ENCODE measurements at places on chromosomes 2 and 18.

GRCh38 chr2:231614559-231615057 lies 21.9 kb downstream of the TEX44 start:
- DNase-seq: no peak

DNA sequence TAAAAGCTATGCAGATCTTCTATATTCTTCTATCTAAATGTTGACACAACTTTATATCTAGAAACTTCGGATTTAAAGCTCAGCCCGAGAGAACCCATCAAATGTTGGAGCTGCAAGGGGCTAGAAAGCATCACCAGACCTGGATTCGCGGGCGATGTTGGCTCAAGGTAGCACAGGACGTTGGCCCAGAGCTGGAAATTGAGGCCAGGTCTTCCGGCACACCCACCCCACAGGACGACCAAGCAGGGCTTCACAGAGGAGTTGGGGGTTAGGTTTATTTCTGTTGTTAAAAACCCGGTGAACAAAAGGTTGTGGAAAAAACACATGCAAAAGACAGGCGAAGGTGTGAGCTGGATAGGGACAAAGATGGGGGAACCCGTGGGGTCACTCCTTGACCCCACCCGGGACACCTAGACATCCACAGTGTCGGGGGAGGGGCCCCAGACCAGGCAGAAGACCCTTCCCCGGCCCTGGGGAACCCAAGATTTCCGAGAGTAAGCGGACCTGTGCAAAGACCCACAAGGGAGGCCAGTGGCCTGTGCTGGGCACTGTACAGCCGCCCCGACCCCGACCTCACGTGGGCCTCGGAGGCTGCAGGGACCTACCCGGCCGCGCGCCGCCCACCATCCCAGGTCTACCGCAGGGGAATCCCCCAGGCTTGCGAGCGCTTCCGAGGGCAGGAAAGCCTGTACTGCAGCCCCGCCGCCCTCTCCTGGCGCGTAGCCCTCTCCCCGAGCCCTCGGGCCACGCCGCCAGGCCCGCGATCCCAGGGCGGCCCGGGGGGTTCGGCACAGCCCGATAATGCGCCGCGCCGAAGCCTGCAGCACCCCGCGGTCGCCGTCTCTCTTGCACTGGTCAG lies 1.8 kb upstream of the AGBL5 start:
- DNase-seq: no peak

- DNase-seq: no peak
Measured at GRCh38 chr2:168608796-168609195, 152.7 kb downstream of the CERS6 start.

GRCh38 chr2:185857691-185858090 lies 119.1 kb downstream of the FSIP2 start:
- no peak for DNase-seq

- DNase-seq: no peak
Measured at GRCh38 chr2:172288603-172289002, 138.8 kb upstream of the ITGA6 start.

DNA sequence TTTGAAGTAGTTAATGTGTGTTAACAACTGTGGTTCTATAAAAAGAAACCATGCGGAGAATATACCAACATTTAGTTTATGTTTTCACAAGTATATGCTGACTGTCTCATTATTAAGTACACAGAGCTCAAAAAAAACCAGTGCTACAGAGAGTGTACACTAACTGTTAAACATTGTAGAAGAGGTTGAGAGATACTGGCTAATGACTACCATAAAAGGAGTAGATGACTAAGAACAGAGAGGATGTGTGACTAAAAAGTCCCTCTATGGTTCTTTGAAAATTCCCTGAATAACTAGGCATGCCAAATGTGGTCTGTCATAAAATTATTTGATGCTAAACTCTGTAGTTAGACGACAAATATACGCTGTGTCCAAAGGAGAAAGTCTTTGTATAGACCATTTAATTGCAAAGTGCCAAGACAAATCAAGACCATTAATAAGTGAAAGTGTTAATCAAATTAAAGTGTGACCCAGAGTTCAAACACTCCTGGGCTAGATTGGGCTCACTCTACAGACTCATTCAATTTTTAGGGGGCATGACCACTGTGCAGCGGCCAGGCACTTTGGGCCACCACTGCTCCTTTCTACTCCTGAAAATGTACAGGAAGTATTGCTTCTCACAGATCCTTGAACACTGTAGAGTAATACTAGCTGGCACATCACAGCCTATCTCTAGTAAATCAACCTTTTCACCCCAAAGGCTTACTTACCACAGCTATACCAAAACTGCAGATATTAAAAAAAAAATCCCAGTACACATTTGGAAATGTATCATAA lies 45.1 kb upstream of the SERTAD2 start:
- DNase-seq: no peak

- no peak for DNase-seq
Measured at GRCh38 chr2:52260904-52261303, 1229.0 kb upstream of the NRXN1 start.

- DNase-seq: no peak
Measured at GRCh38 chr2:85253890-85254289, 73.9 kb downstream of the TGOLN2 start.

DNA sequence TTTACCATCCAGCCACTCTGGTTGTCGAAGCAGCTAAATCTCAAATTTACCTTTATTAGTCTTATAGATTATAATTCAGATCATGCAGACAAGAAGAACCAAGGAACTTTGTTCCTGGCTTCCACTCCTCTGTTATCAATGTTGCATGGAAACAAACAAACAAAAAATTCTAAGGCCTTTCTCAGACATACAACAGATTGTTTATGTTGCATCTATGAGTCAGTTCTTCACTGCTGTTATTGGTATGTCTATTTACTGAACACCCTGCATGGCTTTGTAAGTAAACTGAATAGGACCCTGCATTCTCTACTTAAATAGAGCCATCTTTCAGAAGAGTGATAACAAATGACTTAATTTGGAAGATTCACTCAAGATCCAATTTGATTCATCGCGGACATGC lies 1.6 kb upstream of the ANKRD44 start:
- no peak for DNase-seq

DNA sequence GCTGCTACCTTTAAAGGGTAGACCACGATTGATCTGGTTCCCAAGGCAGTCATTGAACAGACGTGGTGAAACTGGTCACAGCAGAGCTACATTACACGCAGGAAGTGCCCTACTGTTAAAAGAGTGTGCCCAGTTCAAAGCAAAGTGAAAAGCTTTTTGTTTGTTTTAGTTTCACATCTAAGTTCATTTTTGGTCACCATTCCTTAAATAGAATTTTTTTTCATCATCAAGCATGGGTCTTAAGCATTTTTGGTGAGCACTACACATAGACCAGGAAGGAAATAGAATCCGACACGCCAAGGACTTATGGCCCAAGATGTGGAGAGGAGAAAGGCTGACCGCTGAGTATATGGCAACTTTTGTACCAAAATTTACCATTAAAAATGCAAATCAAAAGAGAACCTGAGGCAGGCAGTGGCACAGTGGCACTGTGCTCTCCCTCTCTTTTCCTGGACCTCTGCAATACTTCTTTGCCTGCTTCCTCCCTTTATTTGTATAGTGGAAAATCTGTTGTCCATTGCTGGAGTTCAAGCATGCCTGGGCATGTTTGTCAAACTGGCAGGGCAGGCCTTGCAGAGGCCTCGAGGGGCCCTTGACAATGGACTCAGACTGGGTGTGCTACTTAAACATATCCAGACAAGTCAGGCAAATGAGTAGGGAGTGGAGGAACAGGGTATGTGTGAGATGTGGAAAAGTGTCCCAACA lies 42.6 kb upstream of the HNRNPA3 start:
- DNase-seq: no peak

- no peak for DNase-seq
Measured at GRCh38 chr18:62258093-62258492, 67.0 kb upstream of the TNFRSF11A start.

- DNase-seq: no peak
Measured at GRCh38 chr2:145286716-145287275, 766.9 kb upstream of the ZEB2 start.

- DNase-seq: no peak
Measured at GRCh38 chr2:98577313-98577712, 31.0 kb downstream of the COA5 start.

DNA sequence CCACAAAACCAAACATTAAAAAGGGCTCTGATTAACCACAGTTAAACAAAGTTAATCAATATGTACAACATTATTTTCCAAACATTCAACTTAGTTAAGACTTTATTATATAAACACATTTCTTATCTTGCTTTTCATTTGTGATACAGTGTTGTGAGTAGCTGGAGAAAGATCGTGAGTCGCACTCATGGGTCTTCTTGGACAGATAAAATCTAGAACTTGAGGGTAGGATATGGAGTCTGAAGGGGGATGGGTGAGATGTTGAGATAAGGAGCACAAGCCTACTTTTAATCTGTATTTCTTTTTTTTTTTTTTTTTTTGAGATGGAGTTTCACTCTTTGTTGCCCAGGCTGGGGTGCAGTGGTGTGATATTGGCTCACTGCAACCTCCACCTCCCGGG lies 22.6 kb upstream of the TMEM214 start:
- no peak for DNase-seq

GRCh38 chr2:30514134-30514847 lies 67.2 kb downstream of the LCLAT1 start:
- DNase-seq: no peak

- DNase-seq: no peak
Measured at GRCh38 chr2:39778775-39779340, at the start of gene THUMPD2. TSS of gene THUMPD2 (minus strand) at chr2:39779258. CDS start at chr2:39779239, 19 bp downstream.

DNA sequence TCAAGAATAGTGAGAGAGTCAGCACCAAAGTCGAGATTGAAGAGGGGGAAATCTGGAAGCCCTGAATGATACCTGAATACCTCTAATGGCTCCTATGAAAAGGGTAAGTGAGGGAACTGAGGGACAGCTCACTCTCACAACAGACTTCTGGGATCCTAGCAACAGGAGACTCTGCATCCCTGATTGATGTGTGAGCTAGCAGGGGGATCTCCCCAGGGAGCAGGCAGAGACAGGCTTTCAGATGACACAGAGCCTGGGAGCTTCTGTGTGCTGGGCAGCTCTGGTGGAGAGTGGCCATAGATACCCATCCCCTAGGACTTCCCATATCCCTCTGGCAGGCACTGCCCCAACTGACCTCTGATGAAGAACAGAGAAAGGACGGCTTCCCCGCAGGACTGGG lies 206.2 kb downstream of the EXOC6B start:
- DNase-seq: no peak

- no peak for DNase-seq
Measured at GRCh38 chr2:109195193-109196045, 66.4 kb downstream of the SH3RF3 start.

DNA sequence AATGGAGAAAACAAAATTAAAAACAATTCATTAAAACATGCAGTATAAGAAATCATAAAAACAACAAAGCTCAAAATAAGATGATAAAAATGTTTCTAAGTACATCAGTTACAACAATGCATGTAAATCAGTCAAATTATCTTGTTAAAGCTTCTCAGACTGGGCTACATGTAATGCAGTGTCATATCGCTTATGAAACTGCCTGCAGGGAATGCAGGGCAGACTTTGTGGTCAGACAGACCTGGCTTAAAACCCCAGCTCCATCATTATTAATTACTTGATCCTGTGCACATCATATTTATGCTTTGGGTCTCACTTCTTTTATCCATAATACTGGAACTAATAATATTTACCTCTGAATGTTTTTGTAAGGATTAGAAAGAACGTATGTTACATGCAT lies 74.6 kb downstream of the PID1 start:
- DNase-seq: no peak

GRCh38 chr18:56146565-56146964 lies 491.8 kb downstream of the TXNL1 start:
- no peak for DNase-seq

DNA sequence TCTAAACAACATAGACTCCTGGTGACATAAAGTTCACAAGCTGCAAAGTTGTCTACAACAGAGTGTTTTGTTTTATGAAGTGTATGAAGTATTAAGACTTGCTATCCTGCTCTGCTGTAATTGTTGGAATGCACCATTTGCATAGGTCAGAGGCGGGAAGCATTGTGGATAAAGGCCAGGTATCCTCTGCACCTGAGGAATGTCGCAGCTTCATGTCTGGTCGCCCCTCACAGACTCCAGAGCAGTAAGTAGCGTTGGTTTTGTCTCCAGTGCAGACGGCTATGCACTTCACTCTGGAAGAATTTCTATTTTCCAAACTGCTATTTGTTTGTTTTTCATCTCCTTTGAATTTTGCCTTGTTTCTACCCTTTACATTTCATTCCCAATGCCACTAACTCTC lies 63.1 kb downstream of the UNC80 start:
- DNase-seq: no peak

GRCh38 chr18:26706911-26707351 lies 158.6 kb downstream of the AQP4 start:
- DNase-seq: no peak

- no peak for DNase-seq
Measured at GRCh38 chr2:28449488-28450395, 46.1 kb upstream of the PLB1 start.

DNA sequence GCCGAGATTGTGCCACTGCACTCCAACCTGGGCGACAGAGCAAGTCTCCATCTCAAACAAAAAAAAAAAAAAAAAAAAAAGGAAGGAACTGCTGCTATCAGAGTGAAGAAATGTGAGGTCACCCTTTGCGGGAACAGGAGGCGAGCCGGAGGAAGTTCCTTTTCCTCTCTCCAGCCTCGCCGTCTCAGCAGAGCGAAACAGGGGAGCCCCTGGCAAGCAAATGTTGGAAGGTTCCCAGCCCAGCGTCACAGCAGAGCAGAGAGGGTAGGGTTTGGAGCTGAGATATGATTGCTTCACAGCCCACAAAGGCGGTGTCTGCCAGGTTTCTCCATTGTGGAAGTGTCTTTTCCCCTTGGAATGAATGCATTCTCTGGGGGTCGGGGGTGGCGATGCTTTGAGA lies 28.5 kb downstream of the SLC20A1 start:
- DNase-seq: no peak

- no peak for DNase-seq
Measured at GRCh38 chr2:189176516-189176915, 3.0 kb downstream of the COL5A2 start.

- DNase-seq: no peak
Measured at GRCh38 chr2:158818511-158818910, 23.4 kb downstream of the DAPL1 start.

DNA sequence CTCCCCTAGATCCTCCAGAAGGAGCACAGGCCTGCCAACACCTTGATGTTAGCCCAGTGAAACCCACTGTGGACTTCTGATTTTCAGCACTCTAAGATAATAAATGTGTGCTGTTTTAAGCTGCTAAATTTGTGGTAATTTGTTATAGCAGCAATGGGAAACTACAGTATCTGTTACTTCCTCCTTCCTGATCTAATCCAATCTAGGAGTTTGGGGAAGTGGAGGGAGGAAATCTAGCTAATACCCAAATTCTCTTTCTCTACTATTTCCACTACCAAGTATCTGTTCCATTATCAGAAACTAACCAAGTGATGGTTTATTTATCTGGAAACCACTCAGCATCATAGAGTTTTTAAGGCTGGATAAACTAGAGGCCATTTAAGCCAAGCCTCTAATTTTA lies 64.9 kb downstream of the AFF3 start:
- no peak for DNase-seq

- DNase-seq: no peak
Measured at GRCh38 chr2:88614497-88615157, 12.6 kb downstream of the EIF2AK3 start.

DNA sequence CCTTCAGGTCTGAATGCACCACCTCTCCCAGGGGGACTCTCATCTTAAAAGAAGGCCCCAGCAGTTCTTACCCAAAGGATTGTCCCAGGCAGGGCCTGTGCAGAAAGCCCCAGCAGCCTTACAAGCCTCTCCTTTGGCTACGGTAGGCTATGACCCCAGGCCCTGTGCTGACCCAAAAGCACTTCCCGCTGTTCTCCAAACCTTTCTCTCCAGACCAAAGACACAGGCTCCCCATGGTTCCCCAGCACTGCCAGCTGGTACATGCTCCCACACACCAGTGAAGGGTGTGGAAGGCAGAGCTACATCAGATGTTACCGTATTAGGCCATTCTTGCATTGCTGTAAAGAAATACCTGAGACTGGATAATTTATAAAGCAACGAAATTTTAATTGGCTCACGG lies 35.4 kb downstream of the LBH start:
- DNase-seq: no peak

All from left renal pelvis (tissue), 4 donors.